Right cardiac atrium (tissue), 5 donors: ENCODE measurements at places on chromosomes 7 and 10.
A peak's percentile ranks its signal among the peaks of the same experiment; 100 is the strongest.

- DNase-seq, result peak; percentile 40
These were observed 29.7 kb downstream of the IMMP2L start for GRCh38 chr7:111532625-111533024.

DNA sequence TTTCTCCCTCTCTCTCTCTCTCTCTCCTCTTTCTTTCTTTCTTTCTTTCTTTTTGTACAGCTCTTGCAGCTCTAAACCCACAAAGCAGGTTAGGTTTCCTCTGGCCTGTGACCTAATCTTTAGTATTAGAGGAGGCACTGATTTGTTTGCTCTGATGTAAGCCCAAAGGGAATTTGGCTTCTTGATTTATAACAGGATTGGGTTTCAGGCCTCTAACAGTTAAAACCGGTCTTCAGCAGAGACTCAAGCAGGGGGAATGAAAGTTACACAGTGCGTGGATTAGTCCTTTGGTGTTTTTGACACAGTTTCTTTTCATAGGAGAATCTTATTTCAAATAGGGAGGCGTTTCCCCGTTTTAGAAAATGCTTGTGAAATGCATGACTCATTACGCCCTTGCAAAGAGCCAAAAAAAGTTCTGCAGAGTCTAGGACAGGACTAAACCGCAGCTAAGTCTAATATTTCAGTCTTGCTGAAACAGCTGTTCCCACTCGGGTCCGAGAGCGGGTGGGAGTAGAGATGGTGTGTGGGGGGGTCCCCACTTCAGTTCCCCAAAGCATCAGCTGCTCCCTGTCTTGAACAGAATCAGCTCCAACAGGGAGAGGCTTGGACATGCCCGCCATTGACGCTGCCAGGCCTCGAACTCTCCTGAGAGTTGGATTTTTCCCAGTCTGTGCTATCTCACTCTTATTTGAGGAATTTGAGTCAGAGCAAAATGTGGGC is 296.5 kb upstream of the PITRM1 start:
- DNase-seq, result peak; percentile 81

- DNase-seq, result no peak
These were observed 485.0 kb upstream of the MGMT start for GRCh38 chr10:128981881-128982615.

DNA sequence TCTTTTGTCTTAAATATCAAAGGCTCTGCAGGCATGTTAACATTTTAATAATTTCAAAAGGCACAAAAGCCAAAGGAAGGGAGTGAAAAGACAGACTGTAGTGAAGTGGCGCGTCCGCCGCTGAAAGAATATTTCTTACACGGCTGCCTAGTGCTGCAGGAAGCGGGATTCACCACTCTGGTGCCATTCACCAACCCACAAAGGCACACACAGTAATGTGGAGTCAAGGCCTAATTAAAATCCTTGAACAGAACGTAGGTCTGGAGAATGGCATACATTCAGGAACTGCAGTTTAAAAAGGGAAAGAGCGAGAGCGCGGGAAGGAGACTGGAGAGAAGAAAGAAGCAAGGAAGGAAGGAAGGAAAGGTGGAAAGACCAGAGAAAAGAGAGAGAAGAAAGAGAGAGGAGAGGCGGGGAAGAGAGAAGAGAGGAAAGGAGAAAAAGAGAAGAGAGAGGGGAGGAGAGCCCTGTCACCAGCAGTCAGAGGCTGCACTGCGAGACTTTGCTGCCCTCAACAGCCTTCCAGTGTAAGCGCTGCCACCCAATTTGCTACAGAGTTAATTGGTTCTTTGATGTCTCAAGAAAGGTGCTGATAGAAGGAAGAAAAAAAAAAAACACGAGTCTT is 554.0 kb downstream of the MDFIC start:
- no peak for DNase-seq

DNA sequence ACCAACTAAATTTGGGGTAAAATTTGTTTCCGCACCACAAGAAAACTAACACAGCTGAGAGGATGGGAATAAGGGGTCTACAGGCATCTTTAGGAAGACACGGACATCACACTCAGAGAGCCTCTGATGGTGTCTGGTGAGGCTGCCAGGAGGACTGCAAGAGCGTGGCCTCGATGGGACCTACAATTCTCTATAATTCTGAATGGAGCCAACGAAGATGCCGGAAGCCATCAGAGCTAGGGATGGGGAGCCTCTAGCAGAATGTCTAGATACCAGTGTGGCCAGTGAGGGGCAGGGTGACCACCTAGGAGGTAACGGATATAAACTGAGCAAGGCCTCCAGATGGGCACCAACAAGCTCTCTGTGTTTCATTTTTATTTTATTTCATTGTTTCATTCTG is 7.5 kb downstream of the GRID1 start:
- DNase-seq, result no peak

GRCh38 chr10:64275774-64276173 is 754.6 kb downstream of the REEP3 start:
- no peak for DNase-seq

DNA sequence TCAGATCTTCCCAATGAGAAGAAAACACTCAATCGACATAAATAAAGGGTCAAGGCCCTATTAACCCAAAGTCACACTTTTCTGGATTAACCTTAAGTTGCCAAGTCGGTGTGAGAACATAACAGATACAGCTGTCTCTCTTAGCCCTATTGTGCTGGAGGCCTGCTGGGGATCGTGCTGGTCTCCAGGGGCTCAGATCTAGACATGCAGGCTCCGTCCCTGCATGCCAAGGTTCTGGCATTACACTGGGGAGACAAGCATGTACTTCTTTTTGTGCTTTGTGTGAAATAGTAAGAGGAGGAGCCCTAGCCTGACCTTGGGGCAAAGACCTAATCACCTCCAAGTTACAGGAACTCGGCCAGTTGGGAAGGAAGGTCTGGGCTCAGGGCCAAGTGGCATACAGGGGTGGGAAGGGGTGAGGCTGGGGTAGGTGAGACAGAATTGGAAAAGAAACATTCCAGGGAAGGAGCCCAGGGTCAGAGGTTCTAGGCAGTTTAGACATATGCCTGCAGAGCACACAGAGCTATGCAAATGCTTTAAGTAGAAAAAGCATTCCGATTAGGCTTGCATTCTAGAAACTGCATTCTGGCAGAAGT is 216.4 kb downstream of the HECW1 start:
- DNase-seq, result peak; percentile 49

- DNase-seq, result no peak
These were observed 19.7 kb upstream of the ITGA8 start for GRCh38 chr10:15739254-15739970.

DNA sequence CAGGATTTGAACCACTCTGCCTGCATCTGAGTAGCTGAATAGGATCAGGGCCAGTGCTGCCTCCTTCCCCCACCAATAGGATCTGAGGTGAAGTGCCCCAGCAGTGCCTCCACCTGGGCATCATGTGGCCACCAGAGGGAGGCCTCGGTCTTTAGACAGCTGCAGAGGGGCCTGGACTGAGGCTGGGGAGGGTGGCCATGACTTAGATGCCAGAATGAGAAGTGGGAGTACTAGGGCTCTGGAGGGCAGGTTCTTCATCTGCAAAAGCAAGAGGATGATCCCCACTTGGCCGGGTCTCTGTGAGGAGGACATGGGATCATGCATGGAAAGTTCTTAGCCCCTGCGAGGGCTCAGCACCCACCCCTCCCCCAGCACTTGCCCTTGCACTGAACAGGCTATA is 56.9 kb downstream of the NEUROG3 start:
- no peak for DNase-seq

- DNase-seq, result no peak
These were observed 8.0 kb downstream of the GPR15LG start for GRCh38 chr10:84181631-84182030.

DNA sequence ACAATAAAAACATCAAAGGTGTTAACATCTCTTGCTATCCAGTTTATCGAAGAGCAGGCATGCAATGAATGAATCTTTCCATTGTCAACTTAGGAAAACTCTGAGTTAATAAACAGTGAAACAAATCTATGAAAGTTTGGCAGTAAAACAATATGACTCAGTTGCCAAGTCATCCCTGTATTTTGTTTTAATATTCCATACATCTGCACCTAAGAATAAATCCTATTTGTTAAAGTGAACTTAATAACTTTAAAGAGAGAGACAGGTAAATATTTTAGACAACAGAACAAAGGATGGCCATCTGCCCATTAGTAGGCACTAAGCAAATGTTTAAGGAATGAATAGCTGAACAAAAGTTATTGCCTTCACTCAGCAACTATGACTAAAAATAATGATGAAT is 700.5 kb upstream of the CELF2 start:
- no peak for DNase-seq

DNA sequence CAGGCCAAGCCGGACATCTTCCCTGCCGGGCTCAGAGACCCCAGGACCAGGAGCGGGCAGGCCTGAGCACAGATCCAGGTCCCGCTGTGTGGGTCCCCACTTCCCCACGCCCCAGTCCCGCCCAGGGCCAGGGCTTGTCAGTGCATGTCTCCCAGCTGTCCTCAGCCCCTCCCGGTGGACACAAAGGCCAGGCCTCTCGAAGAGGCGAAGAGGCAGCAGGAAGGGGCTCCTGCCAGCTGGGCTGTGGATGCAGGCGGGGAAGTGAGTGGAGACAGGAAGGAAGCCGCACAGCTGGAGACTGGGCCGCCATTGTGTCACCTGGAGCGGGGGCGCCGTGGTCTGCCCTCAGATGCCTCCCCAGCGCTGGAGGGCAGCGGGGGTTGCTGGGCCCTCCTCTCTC is 4.8 kb downstream of the GRIFIN start:
- DNase-seq, result peak; percentile 77

GRCh38 chr10:38143587-38143986 is 49.5 kb downstream of the ZNF37A start:
- no peak for DNase-seq

- DNase-seq, result no peak
These were observed 111.3 kb downstream of the ITGB8 start for GRCh38 chr7:20441991-20442441.

- no peak for DNase-seq
These were observed at the start of gene IL2RA for GRCh38 chr10:6062101-6062771. Gene IL2RA, minus strand, starts transcription at chr10:6062367. Its CDS starts 216 bp downstream, at chr10:6062151.

DNA sequence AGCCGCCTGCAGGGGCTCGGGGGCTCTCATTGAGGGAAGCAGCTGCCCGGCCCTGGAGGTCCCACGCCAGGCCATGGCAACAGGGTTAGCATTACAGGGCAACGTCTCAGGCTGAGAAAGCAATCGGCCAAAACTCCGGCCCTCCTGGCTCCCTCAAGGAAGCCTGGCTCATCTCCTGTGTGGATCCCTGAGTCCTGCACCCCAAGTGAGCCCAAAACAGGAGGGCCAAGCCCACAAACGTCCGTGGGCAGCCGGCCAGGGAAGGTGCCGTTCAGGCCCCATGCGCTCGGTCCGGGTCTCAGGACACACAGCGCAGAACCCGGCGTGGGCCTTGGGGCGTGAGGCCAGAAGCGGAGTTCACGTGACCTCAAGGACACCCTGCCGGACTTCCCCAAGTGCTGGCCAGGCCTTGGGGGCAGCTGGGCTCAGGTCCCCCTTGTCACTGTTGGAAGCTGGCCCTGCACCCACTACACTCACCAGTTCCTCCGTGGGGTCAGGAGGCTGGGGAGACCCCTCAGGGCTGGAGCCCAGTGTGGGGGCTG is 8.0 kb upstream of the PWWP2B start:
- DNase-seq, result peak; percentile 86

- DNase-seq, result no peak
These were observed 37.4 kb downstream of the VIM start for GRCh38 chr10:17265468-17265867.

DNA sequence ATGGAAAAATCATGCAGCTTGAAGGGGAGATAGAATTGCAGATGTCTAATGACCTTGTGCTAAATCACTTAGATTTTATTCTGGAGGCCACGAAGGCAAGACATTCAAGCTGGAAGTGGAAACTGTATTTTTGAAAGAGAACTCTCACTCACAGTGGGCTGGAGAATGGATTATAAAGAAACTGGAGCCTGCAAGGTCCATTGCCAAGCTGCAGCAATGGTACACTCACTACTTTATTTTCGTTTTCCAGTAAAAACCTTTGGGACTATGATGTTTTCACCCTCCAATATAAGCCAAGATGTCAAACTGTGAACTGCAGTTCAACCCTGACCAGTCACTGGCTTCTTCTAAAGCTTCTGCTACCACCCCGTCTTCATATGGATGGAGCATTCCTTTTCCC is 62.0 kb downstream of the SKIDA1 start:
- DNase-seq, result no peak

DNA sequence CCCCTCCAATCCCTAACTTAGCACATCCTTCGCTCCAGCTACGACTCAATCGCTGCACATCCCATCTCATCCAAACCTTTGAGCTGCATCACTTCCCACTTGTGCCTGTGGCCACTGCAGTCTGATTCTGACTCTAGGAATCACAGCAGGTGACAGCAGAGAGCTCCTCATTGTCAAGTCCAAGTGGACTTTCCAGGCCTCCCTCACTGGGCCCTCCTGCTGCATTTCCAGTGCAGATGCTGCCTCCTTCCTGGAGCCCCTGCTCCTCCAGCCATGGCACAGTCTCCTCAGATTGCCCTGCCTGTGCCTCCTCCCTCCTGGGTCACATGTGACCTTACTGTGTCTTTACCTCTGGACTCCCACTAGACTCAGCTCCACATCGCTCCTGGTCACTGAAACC is 157.3 kb downstream of the USP6NL start:
- DNase-seq, result no peak

DNA sequence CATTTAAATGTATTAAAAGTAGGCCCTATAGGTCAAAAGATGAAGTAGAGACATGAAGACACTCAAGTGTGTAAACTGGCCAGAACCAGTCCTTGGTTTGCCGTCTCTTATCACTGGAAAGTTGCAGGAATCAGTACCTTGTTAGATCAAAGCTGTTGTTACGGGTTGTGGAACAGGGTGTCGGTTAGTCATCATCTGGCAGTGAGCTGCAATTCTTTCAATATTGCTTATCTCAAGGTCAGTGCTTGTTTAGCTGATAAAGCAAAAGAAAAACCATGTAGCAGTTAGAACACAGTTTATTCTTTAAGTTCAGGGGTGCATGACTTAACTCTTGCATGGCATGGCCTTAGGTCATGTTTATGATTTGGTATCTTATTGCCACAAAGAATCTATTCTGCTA is 10.0 kb upstream of the SLC13A1 start:
- DNase-seq, result no peak

GRCh38 chr7:27678617-27679260 is 16.1 kb upstream of the HIBADH start:
- DNase-seq, result no peak

DNA sequence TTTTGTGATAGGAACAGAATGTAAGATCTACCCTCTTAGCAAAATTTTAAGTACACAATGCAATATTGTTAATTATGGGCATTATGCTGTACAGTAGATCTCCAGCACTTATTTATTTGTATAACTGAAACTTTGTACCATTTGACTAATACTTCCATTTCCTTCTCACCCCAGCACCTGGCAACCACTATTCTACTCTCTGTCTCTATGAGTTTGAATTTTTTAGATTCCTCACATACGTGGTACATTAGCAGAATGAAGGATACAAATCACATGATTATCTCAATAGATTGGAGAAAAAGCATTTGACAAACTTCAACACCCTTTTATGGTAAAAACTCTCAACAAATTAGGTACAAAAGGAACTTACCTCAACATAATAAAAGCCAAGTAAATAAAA is 90.3 kb upstream of the DLX6 start:
- no peak for DNase-seq

DNA sequence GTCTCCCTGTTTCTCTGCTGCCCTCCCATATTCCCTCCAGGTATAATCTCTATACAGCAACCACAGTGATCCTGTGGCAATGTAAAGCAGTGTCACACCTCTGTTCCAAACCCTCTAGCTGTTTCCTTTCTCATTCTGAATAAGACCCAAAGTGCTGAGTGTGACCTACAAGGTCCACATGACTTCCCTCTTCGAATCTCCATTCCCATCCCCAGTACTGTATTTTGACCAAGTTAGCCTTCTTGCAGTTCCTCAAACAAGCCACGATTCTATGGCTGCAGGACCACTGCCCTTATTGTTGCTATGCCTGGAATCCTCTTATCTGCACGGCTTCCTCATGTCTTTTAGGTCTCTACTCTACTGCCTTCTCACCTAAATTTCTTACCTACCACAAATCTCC is 291.9 kb downstream of the DOCK4 start:
- DNase-seq, result no peak
